CD4-positive, alpha-beta memory T cell (primary cell): ENCODE measurements at places on chromosomes 11 and 22. TPM values are rescaled to one million over a fixed set of nuclear protein-coding genes. Genes with fewer than 3 reads are reported as not detected.

Gene EPS8L2
- total RNA-seq: 17.8 TPM

Gene SC5D
- total RNA-seq: 27.4 TPM

Gene SNX19
- total RNA-seq: 94.2 TPM

Gene APOA4
- not detected for total RNA-seq

Gene CDC45
- total RNA-seq: 0.53 TPM

GRCh38 chr11:83140691-83141455 lies 16.1 kb upstream of the PCF11 start:
- H3K27ac ChIP-seq: no peak overlapping the region
- DNase-seq: no peak
- no peaks in the 10 kb centered on the region for H3K27me3 ChIP-seq
- no peak overlapping the region for H3K4me3 ChIP-seq

DNA sequence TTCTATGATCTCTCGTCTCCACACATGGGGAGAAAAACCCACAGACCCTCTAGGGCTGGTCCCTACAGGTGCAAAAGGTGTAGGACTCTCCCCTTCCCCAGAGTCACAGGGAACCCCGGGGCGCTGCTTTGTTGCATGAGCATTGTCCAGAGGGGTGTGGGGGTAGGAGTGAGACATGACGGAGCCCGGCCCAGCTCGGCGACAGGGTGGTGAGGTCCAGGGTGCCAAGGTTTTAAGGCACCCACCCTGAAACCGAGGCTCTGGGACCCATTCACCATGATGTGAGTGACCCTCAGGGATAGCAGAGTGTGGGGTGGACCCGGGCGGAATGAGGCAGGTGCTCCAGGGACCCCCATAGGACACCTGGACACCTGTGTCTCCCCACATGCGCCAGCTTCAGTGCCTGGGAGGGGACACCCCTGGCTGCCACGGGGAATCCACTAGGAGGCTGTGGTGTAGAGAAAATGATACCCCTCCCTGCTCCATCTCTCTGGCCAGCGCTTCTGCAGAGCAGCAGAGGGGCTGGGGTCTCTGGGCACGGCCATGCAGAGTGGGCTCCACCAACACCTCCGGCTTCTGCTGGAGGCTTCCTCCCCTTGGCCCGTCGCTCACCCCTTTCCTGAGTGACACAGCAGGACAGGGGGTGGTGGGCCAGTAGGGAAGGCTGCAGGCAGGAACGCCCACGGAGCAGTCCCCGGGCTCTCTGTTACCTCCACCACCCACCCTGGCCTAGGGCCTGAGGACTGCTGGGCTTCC lies 15.2 kb downstream of the KRTAP5-5 start:
- no peak overlapping the region for H3K4me3 ChIP-seq
- H3K4me1 ChIP-seq: no peaks in the 10 kb centered on the region
- peaks cover 5% of the 10 kb centered on the region for H3K27me3 ChIP-seq
- no peaks in the 10 kb centered on the region for H3K36me3 ChIP-seq
- no peak for DNase-seq

DNA sequence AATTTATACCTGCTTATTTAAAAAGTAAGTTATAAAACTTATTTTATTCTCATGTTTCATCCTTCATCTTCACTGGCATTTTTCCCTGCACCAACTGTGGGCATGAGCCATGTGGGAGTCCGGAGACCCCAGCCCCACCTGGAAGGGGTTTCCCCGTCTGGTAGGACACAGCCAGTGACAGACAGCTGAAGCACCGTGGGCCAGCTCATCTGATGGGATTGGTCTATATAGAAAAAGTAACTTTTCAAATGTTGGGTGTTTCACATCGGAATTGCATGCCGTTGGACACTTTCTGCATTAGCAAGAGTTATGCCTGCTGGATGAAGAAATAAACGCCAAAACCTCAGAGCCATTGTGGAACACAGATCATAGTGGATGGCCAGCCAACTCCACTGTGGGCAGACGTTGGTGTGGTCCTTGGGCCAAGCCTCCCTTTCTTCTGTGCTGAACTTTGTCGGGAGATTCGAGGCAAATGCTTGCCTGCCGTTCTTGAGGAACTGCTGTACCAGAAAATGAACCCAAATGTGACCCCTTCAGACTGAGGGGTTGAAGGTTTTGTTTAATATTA lies 1329.3 kb downstream of the TBC1D22A start:
- H3K4me3 ChIP-seq: no peak overlapping the region
- H3K27ac ChIP-seq: no peak overlapping the region
- no peaks in the 10 kb centered on the region for H3K4me1 ChIP-seq
- H3K36me3 ChIP-seq: no peaks in the 10 kb centered on the region

GRCh38 chr11:6554828-6555706 lies 48.3 kb downstream of the RRP8 start:
- no peak overlapping the region for H3K4me3 ChIP-seq
- H3K27ac ChIP-seq: no peak overlapping the region
- H3K36me3 ChIP-seq: no peaks in the 10 kb centered on the region
- H3K4me1 ChIP-seq: no peaks in the 10 kb centered on the region
- DNase-seq: no peak
- no peaks in the 10 kb centered on the region for H3K27me3 ChIP-seq
